ENCODE measurements at places on chromosomes 1 and 21.
A peak's percentile ranks its signal among the peaks of the same experiment; 100 is the strongest.

DNA sequence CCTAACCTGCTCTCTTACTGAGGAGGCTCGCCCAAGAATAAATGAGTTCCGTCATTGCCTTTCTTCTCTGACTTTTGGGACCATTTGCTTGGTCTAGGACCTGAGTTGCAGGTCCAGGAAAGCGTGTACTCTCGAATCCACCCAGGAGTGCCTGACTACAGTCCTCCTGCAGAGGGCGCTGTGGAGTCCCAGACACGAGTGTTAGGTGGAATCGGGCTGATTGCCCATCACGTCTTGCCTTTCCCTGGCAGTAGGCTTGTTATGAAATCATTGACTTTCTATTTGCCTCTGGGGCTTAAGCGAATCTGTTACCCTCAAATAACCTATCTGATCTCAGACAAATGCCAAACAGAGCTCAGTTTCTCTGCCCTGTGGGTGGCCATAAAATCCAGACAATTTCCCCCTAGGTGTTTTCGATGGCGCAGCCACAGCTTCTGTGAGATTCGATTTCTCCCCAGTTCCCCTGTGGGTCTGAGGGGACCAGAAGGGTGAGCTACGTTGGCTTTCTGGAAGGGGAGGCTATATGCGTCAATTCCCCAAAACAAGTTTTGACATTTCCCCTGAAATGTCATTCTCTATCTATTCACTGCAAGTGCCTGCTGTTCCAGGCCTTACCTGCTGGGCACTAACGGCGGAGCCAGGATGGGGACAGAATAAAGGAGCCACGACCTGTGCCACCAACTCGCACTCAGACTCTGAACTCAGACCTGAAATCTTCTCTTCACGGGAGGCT lies at the start of gene IL20:
Gene IL20, plus strand, starts transcription at position 685 of the 733 bp plus-strand sequence. CDS start 230 bp downstream, outside the sequence.
- DNase-seq = no peak

DNA sequence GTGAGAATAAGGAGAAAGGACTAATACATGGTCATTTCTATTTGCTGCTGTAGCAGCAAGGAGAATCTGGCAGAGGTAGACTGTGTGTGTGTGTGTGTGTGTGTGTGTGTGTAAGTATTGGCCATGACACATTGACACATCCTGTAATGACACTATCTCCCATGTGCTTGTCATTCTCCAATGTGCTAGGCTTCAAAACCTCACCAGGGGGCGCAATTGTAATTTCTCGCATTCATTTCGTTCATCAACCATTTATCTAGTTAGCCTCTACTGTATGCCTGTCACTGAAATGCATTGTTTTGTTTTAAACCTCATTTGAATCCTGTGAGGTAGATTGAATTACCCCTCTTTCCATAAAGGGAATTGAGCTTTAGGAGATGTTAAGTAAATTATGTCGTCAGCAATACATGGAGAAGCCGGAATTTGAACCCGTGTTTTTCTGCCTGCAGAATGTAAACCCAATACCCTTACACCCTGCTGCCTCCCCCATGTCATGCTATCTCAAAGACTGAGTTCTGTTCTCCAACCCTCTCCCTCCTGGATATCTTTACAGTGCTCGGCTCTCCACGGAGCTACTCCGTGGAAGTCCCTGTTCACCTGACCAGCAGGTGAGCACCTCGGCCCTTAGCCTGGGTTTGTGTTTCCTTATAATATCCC lies 100.8 kb downstream of the UCK2 start:
- no peak for DNase-seq

DNA sequence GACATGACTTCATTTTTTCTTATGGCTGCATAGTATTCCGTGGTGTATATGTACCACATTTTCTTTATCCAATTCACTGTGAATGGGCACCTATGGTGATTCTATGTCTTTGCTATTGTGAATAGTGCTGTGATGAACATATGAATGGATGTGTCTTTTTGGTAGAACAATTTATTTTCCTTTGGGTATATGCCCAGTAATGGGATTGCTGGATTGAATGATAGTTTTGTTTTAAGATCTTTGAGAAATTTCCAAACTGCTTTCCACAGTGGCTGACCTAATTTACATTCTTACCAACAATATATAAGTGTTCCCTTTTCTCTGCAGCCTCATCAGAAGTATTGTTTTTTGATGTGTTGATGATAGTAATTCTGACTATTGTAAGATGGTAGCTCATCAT lies 361.7 kb upstream of the SGIP1 start:
- DNase-seq = no peak

DNA sequence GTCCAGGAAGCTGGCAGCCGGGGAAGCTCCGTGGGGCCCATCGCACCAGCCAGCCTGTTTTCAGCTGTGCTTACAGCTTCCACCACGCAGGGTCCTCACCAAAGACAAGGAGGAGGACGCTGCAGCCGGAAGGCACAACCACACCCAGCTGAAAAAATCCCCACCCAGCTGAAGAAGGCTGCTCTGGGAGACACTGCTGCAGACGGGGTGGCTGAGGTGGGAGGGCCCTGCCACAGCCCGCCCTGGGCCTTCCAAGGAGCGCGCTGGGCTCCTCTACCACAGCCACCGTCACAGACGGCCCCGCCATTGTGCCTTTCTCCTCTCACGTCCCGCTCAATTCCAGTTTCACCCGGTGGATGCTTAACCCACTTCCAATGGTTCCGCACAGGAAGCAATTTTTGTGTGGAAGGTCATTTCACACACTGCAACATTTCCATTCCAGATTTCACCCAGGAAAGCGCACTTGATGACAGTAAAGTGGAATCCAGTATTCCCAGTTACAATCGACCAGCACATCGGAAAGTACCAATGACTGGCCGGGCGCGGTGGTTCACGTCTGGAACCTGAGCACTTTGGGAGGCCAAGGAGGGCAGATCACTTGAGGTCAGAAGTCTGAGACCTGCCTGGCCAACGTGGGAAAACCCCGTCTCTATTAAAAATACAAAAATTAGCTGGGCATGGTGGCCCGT lies 47.9 kb downstream of the NPHP4 start:
- DNase-seq = no peak

DNA sequence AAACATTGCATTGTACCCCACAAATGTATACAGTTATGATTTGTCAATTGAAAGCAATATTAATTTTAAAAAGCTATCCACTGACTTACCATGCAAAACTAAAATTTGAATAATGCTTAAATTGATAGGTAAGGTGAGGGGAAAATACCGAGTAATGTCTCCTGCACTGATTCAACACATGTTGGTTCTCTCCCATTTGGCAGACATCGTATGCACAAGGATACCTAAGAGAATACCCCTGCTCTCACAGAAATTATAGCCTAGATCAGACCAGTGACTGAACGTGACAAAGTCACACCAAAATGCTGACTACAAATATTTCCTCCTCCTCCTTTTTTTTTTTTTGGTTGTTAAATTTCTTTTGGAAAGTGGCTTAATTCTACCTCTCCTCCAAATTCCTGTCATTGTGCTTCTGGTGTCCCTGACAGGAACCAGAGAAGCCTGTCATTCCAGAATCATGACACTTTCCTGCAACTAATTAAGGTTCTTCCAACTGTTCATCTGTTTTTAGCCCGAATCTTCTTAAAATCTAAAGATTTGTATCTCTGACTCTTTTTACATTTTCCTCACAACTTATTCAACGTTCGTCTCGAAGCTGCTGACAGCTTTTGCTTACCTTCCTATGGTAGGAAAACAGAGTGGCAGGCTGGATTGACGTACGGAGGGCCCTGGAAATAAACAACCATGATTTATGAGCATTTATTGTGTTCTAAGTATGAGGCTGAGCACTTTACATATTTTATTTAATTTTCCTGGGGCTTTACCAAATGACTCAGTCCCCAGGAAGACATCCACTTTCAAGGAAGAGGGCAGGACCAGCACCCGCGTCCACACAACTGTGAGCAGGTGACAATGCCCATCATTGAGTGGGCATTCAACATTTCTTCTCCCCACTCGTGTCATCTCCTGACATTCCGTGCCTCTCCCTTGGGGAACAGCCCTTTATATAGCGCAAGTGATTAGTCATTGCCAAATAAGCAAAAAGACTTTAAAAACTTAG lies 57.9 kb upstream of the KCNE2 start:
- no peak for DNase-seq

GRCh38 chr1:206584683-206585082 lies 27.6 kb downstream of the EIF2D start:
- DNase-seq = no peak

- DNase-seq = no peak
Measured at GRCh38 chr1:226023735-226024134, 24.6 kb upstream of the SDE2 start.

- peak; percentile 9 for DNase-seq
Measured at GRCh38 chr1:75203415-75204277, 69.5 kb downstream of the LHX8 start.

- DNase-seq = no peak
Measured at GRCh38 chr1:197307136-197307535, 39.1 kb downstream of the CRB1 start.

DNA sequence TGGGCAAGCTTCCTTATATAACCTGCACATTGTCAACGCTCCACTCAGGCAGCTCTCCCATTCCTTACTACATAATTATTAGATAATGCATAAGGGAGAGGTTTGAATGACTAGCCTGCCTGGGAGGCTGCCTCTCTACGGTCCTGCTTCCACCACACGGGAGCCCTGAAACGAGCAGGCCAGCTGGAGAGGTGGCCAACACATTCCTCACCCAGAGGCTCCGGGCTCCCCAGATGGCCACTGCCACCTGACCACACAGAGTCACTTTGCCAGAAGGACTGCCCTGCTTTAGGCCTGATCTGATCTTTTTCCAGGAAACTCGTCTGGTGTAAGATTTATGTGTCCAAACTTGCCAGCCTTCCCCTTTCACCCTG lies 27.9 kb downstream of the HIVEP3 start:
- no peak for DNase-seq

DNA sequence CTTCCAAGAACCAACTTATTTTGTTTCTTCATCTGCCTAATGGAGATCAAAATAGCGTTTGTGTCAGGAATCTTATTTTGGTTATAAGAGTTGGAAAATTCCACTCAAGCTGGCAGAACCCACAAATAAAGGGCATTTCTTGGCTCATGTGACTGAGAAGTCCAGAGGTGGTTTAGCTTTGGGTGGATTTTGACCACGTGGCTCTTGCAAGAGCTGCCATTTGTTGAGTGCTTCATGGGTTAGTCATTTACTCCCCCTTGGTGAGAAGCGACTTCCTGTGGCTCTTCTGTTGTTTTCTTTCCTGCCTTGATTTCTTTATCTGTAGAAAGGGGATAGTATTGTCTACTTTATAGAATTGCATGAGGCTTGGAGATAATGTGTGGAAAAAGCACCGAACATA lies 9.5 kb upstream of the RNF186 start:
- no peak for DNase-seq

- DNase-seq = no peak
Measured at GRCh38 chr1:28122183-28122582, 33.8 kb upstream of the EYA3 start.

- no peak for DNase-seq
Measured at GRCh38 chr21:42576639-42577038, 63.0 kb downstream of the SLC37A1 start.

DNA sequence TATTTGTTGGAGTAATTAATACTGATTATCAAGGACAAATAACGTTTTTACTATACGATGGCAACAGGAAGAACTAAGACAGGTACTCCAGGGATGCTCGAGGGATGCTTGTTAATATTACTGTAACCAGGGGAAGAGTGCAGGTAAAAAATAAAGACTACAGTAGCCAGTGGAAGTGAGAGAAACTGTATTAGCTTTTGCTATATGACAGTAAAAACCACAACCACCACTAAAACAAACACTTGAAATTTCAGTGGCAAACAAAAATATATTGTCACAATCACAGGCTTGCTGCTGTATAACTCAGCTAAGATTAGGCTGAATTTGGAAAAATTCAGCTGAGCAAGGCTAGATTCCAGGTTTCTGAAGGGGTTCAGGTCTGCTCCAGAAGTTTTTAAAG lies 812.6 kb upstream of the ADGRL4 start:
- no peak for DNase-seq

DNA sequence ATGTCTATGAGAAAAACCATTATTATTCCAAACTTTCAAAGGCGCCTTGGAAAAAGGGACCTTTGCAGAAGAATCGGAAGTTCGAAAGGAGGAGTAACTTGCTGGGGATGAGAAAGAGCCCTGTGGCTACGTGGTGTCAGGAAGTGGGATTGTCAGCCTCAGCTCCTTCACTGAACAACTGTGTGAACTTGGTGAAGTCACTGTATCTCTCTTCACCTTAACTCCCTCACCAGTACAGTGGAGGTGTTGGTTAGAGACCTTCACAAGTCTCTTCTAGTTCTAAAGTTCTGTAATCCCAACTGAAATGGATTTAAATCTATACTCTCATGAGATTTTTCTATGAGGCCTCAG lies 285.6 kb downstream of the CACNA1E start:
- no peak for DNase-seq

- no peak for DNase-seq
Measured at GRCh38 chr1:109762821-109763645, 690 bp downstream of the EPS8L3 start.

DNA sequence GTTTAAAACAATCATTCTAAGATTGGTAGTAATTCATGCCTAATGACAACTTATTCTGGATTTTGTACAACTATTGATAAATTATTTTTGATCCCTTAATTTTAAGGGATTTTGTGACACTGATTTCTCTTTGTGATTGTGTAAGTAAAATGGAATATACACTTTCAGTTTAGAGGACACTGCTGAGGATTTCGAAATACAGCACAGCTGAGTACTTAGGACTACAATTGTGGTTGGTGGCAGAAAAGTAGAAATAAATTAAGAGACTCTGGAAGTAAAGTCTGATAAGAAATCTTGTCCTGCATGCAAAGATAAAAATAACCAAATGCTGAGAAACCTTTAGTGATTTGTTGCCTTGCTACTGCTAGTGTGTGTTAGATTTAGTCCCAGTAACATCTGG lies 40.0 kb downstream of the TYW3 start:
- no peak for DNase-seq

DNA sequence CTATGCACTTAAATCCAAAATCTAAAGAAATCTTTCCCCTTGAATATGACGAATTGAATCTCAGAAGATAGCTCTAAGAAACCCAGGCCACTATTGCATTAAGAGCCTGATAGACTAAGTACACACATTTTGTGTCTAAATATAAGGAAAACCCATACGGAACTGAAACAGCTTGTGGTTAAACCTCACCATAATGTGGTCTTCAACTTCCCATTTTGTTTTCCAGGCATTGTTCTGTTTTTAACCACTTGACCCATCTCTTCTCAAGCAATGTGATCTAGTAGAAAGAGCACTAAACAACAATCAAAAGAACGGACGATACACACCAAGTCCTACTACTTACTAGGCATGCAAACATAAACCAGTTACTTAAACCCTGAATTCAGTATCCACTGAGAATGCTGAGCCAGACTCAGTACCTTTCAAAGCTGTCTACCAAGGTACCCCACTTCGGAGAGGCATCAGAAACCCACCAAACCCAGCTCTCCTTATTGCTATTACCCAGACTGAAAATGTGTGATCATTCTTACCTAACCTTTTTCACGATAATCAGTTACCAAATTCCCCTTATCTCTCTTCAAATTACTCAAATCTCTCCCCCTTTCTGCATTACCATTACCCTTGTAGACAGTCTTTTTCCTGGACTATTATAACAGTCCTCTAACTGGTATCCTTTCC lies 12.8 kb downstream of the OTUD7B start:
- no peak for DNase-seq

- no peak for DNase-seq
Measured at GRCh38 chr1:110787328-110788071, 85.4 kb upstream of the CD53 start.
